ENCODE measurements at places on chromosomes 5 and 9.
A peak's percentile ranks its signal among the peaks of the same experiment; 100 is the strongest.

DNA sequence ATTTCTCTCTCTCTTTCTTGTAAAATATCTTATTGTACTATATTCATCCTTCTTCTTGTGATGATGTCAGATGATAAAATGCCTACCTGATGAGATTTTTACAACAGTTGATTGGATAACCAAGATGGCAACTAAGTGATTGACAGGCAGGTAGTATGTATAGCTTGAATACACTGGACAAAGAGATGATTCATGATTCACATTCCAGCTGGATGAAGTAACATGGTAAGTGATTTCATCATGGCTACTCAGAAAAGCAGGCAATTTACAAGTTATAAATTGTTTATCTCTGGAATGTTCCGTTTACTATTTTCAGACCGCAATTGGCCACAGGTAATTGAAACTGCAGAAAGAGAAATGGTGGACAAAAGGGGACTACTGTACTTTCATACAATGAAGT lies 1471.7 kb upstream of the C9orf72 start:
- DNase-seq: no peak

GRCh38 chr5:5158472-5158895 lies 18.4 kb downstream of the ADAMTS16 start:
- peak; percentile 7 for DNase-seq

DNA sequence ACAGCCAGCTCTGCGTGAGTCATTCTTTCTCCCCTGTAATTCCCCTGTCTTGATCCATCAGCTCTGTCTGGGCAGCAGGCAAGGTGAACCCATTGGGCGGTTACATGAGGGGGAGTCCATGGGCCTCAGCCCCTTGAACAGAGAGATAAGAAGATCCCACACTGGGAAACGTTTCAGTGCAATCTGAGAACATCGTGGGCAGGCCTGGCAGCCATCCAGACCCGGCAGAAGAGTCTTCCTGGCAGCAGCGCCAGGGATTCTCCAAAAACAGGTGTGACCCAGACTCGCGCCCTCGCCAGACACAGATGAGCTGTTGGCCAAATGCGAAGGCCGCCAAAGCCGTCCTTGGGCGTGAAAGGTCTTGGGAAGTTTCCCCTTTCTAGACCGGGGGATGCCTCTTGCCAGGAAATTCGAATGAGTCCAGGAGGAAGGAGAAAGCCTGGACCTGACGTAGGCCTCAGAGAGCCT lies 6.4 kb upstream of the SLC12A7 start:
- DNase-seq: no peak

DNA sequence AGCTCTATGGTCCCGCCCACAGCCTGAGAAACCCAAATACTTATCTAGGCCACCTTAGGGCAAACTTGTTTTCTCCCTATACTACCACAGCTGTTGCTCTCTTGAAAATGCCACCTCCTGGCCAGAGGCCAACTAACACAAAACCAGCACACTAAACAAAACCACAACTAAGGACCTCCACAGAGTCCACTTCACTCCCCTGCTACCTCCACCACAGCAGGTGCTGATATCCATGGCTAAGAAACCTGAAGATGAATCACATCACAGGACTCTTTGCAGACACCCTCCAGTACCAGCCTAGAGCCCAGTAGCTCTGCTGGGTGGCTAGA lies 108.4 kb downstream of the ALDH1A1 start:
- no peak for DNase-seq

- no peak for DNase-seq
Observed at GRCh38 chr5:4229414-4230292, 634.0 kb downstream of the IRX1 start.

DNA sequence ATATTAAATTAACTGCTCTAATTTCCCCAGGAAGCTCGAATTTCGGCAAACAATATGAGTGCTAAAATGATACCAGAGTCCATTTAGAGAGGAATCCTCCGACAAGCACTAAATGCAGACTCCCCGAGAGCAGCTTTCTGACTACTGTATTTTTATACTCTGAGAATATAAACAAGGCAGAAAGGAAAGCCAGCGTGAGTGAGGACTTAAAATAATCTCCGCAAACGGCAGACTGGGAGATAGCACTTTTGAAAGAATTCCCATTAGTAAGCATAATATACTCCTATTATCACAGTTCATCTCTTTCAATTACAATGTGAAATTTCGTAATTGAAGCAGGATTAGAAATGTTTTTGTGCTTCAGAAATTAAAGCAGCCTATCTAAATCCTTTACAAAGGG lies 269.4 kb upstream of the PANK3 start:
- no peak for DNase-seq

GRCh38 chr5:108074626-108075025 lies 307.3 kb downstream of the FBXL17 start:
- no peak for DNase-seq

DNA sequence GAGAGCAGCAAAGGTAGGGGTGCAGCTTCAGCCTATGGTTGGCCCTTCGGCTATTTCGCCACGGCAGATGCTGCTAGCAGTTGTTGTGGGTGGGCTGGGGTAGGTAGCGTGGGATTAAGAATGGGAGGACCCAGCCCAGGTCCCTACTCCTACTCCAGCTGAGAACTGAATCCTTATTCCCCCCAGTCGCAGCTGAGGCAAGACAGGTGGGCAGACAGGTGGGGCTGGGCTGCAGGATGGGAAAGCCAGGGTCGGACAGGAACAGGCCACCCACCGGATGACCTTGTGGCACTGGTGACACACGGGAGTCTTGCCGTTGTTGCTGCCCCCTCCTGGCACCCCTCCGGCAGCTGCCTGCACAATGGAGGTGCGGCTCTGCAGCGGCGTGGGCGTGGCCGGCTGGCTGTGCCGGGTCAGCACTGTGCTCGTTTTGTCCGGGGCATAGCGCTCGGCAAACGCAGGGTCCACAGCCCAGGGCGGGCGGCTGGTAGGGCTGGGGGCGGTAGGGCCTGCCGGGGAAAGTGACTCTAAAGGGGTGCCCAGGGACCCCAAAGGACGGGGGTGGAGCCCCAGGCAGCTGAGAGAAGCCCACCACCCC lies 8.2 kb downstream of the PDLIM7 start:
- no peak for DNase-seq

GRCh38 chr5:3602785-3603502 lies 7.3 kb downstream of the IRX1 start:
- peak; percentile 91 for DNase-seq

DNA sequence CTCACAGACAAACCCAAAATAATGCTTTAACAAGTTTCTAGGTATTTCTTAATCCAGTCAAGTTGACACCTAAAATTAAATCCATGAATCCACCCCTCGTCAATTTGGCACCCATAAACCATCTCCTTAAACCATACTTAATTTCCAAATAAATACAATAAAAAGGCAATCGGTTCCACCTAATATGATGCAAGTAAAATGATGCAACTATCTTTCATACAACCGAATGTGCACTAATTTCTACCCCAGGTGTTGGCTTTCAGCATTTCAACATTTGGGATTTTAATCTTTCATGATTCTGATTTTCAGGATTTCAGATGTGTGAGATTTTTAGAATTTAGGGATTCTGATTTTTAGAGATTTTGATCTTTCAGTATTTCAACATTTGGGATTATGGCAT lies 17.3 kb downstream of the PRKAA1 start:
- DNase-seq: no peak

DNA sequence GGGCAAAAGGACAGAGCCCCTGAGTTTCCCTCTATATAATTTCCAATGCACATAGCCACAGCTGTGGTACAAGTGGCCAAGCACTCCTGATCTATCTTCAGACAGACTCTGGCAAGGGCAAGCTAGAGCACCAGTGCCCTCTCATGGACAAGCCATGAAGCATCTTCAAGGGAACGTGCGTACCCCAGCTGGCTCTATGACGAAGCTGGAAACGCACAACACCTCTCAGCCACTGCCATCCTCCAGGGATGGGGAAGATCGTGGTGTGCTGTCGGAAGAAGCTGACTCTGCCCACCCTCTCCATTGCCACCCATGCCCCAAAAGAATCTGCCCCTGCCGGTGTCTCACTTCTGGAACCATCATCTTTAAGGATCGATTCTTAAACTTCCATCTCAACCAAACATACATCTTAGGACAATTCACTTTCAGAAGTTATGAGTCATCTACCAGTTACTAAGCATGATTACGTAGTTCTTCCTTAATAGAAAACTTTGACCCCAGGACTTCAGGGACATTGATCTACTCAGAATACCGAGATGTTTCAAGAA lies 482.9 kb downstream of the AGTPBP1 start:
- DNase-seq: peak; percentile 89

GRCh38 chr5:71652803-71653543 lies 65.8 kb downstream of the MCCC2 start:
- peak; percentile 18 for DNase-seq

DNA sequence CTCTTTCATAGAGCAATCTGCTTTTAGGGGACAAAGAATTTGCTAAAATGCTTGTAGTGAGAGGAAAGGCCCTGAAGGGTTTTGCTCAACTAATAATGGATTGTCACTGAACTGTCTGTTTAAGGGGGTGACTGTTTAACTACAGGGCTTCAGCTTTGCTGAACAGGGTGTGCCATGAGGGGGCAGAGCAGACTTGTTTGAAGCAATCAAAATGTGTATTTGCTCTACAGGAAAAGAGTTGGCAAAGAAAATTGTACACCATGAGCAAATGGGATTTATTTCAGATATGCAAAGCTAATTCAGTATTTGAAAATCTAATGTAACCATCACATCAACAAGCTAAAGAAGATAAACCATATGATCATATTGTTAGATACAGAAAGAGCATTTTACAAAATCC lies 154.3 kb downstream of the GABRG2 start:
- no peak for DNase-seq

DNA sequence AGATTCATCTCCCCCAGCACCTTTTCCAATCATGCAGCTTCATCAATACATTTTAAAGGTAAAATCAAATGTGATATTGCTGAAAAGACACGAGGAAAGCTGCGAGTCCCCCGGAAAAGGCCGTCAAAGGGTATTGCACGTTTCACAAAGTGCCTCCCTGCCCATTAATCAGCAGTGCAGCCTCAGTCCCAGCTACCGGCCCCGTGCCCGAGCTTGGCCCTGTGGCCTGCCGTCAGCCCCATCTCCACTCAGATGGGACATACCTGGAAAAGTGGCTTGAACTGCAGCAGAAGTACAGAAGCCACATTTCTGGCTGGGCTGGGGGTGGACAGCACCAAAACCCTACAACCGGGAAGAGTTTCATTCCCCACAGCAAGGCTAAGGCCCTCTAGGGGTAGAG lies 39.9 kb upstream of the EQTN start:
- no peak for DNase-seq

GRCh38 chr9:35481347-35481975 lies 8.4 kb upstream of the RUSC2 start:
- peak; percentile 89 for DNase-seq

GRCh38 chr9:90176901-90177300 lies 465.7 kb downstream of the DIRAS2 start:
- no peak for DNase-seq

DNA sequence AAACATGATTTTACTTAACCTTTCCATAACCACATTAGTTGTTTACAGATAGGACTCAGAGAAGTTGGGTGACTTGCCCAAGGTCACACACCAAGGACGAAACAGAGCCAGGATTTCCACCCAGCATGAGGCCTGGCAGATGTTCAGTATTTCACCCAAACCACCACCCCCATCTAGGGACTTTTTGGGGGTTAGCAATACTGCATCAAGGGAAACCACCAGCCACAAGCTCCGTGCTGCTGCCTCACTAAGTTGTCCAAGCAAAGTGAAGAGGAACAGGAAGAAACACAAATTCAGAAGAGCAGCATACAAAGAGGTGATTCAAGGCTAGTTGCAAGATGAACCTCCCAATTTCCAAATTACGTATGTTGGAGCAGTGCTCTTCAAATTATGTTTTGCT lies 219.6 kb upstream of the RORB start:
- no peak for DNase-seq

- DNase-seq: peak; percentile 53
Observed at GRCh38 chr5:14580398-14581034, 1.1 kb upstream of the OTULINL start.

- DNase-seq: no peak
Observed at GRCh38 chr9:87620731-87621322, 105.1 kb upstream of the CTSL start.

DNA sequence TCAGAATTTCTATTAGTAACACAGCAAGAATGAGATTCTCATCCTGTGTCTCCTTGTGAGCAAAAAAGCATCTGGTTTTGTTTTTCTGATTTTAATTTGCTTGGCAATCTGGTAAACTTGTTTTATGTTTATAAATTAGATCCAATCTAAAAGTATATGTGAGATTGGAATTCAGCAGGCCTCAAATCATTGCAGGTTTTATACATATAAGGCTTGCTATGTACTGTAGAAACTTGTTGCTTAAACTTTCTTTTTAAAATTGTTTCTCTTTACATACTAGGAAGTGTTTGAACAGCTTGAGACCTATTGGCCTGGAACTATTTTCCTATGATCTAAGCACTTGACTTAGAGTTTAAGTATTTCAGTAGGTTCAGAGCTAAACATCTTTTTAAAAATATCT lies 1037.8 kb downstream of the NR2F1-AS1 start:
- DNase-seq: peak; percentile 41

GRCh38 chr9:73141282-73141681 lies 10.4 kb upstream of the ANXA1 start:
- DNase-seq: peak; percentile 38

- peak; percentile 67 for DNase-seq
Observed at GRCh38 chr5:141850244-141850768, 27.9 kb downstream of the PCDH1 start.

- no peak for DNase-seq
Observed at GRCh38 chr9:70020217-70020616, 23.4 kb upstream of the MAMDC2 start.

GRCh38 chr5:151113651-151114050 lies 32.8 kb upstream of the TNIP1 start:
- DNase-seq: no peak

DNA sequence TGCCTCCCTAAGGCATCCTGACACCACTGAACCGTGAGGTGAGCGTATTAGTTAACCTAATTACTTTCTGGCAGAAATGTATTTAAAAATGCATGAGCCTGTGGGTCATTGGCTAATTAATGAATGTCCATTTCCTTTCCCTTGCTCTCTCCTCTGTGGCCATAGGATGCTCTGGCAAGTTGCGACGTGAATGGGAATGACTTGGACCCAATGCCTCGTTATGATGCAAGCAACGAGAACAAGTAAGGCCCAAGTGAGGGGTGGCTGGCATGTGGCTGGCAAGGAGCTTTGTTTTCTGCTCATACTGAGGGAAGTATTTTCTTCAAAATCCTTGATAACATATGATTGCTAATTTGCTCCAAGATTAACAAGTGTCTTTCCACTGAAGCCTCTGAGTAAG lies 136.3 kb downstream of the PCSK5 start:
- DNase-seq: no peak

- DNase-seq: no peak
Observed at GRCh38 chr5:131394128-131394527, 130.3 kb downstream of the CDC42SE2 start.

DNA sequence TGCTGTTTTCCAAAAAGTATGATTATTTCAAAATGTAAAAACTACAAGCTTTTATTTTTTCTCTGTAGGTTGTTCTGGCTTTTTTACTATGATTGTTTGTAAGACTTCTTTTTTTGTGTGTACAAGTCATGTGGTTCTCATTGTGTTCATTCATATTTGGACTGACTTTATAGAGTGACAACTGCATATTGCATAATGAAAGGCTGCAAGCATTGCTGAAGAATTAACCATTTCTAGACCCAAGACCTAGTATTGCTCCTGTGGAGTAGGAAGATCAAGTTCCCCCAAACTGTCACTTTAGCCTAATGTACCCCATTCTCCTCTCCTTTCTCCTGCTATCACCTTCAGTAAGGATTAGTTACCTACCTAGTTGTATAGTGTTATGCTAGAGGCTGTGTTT lies 10.0 kb downstream of the MAP1B start:
- DNase-seq: no peak

- no peak for DNase-seq
Observed at GRCh38 chr5:35483780-35484179, 133.9 kb upstream of the SPEF2 start.

GRCh38 chr5:163458778-163459385 lies 1.0 kb downstream of the NUDCD2 start:
- DNase-seq: no peak
